ENCODE measurements at places on chromosomes 4 and X. TPM values are rescaled to one million over a fixed set of nuclear protein-coding genes. Genes with fewer than 3 reads are reported as not detected.
A peak's percentile ranks its signal among the peaks of the same experiment; 100 is the strongest.

NR3C2 gene
- total RNA-seq, result 0.75 TPM

DNAAF6 gene
- not detected for total RNA-seq

DNA sequence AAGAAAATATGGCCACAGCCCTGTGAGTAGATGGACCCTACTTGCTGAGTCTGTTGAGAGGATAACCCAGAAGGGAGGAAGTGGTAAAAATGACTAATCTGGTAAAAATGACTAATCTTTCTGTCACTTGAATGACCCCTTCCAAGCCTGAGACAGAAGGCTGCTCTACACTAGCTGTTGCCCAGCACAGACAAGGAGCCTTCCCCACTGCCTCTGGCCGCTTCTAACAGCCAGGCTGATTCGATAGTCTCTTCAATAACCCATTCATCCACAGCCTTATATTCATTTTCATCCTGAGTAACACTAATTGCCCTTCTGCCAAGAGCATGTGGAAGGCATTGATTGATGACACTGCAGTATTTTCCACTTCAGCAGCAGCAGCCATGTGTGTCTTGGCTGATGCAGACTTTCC, 18.4 kb downstream of the MAGEB17 start:
- H3K4me1 ChIP-seq, result peaks cover 18% of the 10 kb centered on the region
- peak overlapping the region; percentile 67 for H3K27ac ChIP-seq
- no peak overlapping the region for H3K4me3 ChIP-seq
- peaks cover 1% of the 10 kb centered on the region for H3K36me3 ChIP-seq

GRCh38 chrX:350534-351323, 32.1 kb upstream of the GTPBP6 start:
- H3K27ac ChIP-seq, result no peak overlapping the region
- DNase-seq, result no peak
- H3K27me3 ChIP-seq, result no peaks in the 10 kb centered on the region
- H3K4me1 ChIP-seq, result peaks cover 7% of the 10 kb centered on the region
- H3K36me3 ChIP-seq, result peaks cover 4% of the 10 kb centered on the region

GRCh38 chr4:121053601-121054143, 18.7 kb downstream of the NDNF start:
- no peak overlapping the region for H3K4me3 ChIP-seq
- H3K4me1 ChIP-seq, result no peaks in the 10 kb centered on the region
- no peaks in the 10 kb centered on the region for H3K36me3 ChIP-seq
- H3K27ac ChIP-seq, result no peak overlapping the region

All from osteocyte (in vitro differentiated cells).